ENCODE measurements at places on chromosomes 13 and 19.

GRCh38 chr13:60869225-60869624 lies 472.2 kb downstream of the TDRD3 start:
- DNase-seq: no peak

DNA sequence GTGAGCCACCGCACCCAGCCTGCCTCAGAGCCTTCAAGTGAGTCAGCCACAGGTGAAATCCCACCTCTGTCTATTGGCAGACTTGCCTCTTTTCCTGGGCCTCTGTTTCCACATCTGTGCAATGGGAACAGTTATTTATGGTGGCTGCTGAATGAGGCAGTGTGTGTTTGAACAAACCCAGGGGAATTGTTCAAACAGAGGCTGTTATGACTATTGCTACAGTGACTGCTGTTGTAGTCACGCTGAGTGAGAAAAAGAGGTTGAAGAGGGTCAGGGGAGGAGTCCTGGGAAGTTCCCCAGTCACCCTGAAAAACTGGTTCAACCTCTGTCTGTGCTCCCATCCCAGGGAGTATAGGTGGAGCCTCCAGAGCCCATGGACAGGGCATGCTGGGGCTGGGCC lies at the start of gene CEACAM19:
Gene CEACAM19 (plus strand): TSS at position 83 of the 400 bp plus-strand sequence. CDS start 450 bp downstream, outside the sequence.
- DNase-seq: no peak

DNA sequence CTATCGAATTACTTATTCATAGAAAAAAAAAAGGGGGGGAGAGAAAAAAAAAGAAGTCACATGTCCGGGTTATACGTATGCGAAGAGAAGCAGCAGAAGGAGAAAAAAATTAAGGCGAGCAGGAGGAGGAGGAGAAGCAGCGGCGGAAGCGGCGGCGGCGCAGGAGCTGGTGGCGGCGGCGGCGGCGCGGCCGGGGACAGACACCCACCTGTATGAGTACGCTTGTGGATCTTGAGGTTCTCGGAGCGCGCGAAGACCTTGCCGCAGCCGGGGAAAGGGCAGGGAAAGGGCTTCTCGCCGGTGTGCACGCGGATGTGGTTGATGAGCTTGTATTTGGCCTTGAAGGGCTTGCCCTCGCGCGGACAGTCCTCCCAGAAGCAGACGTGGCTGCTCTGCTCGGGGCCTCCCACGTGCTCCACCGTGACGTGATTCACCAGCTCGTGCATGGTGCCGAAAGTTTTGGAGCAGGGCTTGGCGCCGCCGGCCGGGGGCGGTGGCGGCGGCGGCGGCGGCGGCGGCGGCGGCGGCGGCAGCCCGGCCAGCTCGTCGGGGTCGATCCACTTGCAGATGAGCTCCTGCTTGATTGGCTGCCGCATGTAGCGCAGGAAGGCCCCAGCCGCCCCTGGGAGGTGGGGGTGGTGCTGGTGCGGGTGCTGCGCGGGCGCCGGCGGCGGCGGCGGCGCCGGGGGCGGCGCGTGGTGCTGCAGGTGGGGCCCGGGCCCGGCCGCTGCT lies 1.5 kb downstream of the ZIC5 start:
- DNase-seq: no peak

DNA sequence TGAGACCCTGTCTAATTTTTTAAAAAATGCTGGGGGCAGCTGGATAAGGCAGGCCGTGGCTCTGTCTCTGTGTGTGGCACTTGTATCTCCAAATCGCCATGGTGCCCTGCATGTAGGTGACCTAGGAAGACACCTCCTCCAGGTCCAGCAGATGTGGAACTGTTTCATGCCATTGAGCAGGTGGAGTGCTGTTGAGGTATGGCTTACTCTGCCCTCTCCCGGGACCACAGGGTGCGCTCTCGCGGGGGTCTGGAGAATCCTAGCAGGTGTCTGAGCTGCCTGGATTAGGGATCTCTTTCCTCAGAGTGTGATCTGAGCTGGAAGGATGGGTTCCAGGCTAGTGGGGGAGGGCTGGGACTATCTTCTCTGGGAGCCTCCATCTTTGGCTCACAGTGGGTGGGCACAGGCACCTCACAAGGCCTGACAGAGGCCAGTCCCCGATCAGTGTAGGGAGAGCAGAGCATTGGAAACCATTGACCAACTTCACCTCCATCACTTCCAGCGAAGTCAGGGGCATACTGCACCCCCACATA lies 67.7 kb upstream of the TM9SF2 start:
- DNase-seq: no peak

DNA sequence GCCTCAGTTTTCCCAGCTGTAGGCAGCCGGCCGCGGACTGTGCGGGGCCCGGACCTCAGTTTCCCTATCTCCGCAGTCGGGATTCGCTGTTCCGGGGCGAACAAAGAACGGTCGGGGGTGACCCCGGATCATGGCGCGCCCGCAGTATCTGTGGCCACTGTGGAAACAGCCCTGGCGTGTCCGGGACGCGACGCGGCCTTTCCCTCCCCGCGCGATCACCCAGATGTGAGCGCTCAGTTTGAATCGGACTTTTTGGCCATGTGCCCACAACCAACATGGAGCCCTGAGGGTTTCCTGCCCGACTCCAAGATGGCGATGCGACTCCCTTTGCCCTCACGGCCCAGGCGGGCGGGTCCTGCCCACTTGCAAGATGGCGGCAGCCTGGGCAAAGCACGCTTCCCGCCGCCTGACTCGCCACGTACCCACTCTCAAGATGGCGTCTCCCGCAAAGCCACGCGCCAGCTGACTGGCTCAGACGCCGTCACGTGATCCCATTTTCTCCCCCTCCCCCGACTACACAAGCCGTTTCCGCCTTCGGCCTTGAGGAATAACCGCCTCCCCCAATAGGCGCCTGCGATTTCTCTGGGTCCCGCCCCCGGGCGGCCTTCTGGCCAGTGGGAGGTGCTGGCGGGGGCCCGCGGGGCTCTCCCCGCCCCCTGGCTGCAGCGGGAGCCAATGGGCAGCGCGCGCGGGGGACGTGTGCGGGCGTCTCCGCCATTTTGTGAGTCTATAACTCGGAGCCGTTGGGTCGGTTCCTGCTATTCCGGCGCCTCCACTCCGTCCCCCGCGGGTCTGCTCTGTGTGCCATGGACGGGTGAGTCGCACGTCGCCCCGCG lies at the start of gene PTBP1:
Gene PTBP1 (plus strand): TSS at position 761 of the 836 bp plus-strand sequence. CDS start 46 bp downstream, at position 807.
- peak; percentile 100 for DNase-seq

GRCh38 chr19:19956434-19957075 lies 55.8 kb downstream of the ZNF93 start:
- DNase-seq: no peak

- no peak for DNase-seq
Observed at GRCh38 chr13:66586489-66586888, 643.6 kb downstream of the PCDH9 start.

- no peak for DNase-seq
Observed at GRCh38 chr19:49896863-49897621, at the start of gene IL4I1. TSS of gene IL4I1 (minus strand) at chr19:49896887. CDS start at chr19:49896160, 727 bp downstream.

GRCh38 chr13:109162248-109163036 lies 533.0 kb downstream of the MYO16 start:
- DNase-seq: no peak

- peak; percentile 17 for DNase-seq
Observed at GRCh38 chr19:58562122-58563033, 4.0 kb upstream of the UBE2M start.

DNA sequence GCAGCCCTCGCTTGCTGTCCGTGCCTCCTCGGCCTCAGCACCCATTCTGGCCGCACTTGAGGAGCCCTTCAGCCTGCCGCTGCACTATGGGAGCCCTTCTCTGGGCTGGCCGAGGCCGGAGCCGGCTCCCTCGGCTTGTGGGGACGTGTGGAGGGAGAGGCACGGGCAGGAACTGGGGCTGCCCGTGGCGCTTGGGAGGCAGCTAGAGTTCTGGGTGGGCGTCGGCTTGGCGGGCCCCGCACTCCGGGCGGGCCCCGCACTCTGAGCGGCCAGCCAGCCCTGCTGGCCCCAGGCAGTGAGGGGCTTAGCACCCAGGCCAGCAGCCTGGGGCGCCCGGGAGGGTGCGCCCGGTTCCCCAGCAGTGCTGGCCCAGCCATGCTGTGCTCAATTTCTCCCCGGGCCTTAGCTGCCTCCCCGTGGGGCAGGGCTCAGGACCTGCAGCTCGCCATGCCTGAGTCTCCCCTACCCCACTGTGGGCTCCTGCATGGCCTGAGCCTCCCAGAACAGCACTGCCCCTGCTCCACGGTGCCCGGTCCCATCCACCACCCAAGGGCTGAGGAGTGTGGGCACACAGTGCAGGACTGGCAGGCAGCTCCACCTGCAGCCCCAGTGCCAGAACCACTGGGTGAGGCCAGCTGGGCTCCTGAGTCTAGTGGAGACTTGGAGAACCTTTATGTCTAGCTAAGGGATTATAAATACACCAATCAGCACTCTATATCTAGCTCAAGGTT lies 240.0 kb upstream of the PRR20A start:
- no peak for DNase-seq

DNA sequence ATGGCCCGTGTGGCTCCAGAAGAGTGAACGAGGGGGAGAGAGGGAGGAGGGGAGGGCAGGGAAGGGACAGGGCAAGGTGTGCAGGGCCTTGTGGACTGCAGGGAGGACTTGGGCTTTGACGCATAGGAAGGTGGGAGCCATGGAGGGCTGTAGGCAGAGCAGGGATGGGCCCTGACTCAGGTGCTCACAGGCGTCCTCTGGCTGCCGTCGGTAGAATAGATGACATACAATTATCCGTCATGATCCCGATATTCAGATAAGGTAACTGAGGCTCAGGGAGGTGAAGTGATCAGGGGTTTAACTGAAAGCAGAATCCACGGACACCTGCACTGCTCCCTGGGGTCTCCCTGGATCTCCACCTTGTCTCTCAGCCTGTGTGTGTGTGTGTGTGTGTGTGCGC lies 3.4 kb downstream of the C3 start:
- DNase-seq: no peak

DNA sequence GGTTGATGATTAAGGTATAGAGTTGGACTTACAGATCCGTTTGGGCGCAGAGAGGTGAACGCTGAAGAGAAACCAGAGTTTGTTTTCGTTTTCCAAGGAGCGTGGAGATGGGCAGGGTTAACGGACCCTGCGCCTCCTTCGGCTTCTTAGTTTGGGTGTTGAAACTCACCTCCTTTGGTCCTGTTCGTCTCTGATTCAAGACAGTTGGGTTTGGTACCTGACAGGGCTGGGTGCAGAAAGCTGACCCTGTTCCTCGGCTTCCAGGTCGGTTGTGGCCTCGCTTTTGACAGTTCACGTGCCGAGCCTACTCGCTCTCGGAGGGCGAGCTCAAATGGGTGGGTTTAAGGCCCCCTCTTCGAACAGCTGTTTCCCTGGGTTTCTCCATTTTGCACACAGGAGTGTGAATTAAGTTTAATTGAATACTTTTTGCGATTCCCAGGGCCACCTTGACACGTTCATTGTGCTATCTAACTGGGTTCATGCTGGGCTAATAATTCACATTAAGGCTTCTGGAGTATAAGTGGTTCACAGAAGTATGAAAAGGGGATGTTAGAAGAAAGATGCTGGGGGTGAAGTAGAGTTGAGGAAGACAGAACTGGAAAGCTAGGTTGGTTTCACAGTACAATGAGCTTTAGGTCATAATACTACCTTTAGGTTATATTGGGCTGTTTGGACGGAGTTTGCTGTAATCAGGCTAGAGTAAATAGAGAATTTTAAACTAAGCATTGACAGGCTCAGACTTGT lies 638 bp downstream of the USPL1 start:
- DNase-seq: no peak

- DNase-seq: no peak
Observed at GRCh38 chr13:36067746-36068381, 63.3 kb downstream of the DCLK1 start.

DNA sequence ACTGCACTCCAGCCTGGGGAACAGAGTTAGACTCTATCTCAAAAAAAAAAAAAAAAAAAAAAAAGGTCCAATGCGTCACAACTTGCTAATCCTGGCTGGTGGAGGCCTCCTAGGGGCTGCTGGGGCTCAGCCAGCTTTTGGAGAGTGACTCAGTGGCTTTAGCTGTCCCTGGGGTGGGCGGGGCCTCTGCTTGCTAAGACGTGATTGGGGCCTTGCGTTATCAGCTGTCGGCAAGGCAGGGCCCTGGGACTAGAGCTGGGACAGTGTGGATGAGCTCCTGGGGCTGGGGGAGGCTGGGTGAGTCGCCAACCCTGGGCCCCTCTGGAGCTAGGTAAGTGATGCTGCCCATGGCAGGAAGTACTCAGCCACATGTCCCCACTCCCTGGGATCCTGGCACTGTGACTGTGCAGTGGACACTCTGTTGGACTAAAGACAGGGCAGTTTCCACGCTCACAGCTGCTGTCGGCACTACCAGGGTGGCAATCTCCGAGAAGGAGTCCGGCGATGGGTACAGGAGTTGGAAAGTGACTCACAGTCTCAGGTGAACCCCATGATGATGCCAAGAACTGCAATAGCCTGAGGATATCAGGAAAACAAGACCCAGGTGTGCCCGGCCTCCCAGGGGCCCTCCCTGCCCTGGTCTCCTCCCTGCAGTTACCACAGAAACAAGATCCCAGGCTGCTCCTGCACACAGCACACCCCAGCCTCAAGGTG lies 32.2 kb downstream of the F2RL3 start:
- peak; percentile 83 for DNase-seq

- no peak for DNase-seq
Observed at GRCh38 chr19:31821346-31821745, 472.1 kb upstream of the TSHZ3 start.

DNA sequence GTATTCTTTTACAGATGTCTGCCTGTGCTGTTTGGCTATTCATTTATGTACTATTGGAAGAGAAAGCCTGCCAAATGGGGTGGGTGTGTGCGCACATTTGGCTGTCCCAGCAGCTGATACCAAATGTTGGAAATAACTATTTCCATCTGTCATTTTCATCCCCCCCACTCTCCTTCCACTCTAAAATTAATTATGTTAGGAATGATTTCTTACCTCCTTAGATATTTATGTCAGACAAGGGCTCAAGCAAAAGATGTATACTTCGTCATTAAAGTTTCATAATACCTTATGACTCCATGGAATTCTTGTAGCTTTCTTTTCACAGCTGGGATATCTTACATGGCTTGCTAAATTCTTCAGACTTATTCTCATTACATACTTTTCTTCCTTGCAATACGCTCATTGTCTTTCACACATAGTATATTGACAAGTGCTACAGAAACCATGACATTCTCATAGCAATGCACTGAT lies 18.6 kb downstream of the ITM2B start:
- peak; percentile 51 for DNase-seq

DNA sequence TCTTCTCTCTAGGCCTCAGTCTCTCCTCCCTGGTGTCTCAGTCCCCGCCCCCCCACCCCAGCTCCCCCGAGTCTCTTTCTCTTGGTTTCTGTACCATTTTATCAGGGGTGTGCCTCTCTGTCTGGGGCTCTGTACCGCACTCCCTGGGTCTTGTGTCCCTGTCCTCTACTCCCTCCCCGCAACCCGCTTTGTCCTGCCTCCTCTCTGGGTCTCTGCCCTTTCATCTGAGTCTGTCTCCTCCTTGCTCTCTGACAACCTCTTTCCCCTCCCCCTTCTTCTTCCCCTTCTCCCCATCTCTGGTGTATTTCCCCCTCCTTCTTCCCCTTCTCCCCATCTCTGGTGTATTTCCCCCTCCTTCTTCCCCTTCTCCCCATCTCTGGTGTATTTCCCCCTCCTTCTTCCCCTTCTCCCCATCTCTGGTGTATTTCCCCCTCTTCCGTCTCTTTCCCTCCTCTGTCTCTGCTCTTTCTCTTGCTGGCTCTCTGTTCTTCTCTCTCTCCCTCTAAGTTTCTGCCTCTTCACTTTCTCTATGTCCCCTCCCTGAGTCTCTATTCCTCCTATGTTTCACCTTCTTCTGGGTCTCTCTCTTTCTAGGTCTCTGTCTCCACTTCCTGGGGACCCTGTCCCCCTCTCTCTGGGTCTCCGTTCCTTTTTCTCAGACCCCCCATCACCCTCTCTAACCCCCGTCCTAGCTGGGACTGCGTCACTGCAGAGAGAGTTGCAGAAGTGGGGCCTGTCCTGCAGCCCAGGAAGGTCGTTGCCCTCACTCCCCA lies 2.2 kb upstream of the KCNC3 start:
- no peak for DNase-seq

GRCh38 chr13:75359266-75359665 lies 122.7 kb downstream of the TBC1D4 start:
- DNase-seq: peak; percentile 95

Measured in fibroblast of skin of scalp (primary cell).